ENCODE measurements at places on chromosomes 11 and 22.

DNA sequence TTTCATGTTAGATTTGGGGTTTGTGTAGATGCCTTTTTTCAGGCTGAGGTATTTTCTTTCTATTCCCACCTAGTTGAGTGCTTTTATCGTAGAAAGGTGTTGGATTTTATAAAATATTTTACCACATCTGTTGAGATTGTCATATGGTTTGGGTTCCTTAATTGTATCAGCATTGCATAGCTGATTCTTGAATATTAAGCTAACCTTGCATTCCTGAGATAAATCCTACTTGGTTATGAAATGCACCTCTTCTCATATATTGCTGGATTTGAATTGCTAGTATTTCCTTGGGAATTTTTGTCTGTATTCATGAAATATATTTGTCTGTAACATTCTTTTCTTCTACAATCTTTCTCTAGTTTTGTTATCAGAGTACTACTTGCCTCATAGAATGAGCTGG, 10.1 kb downstream of the XKR3 start:
- no peak for DNase-seq

- peak; percentile 88 for DNase-seq
Observed at GRCh38 chr11:33736148-33736812, at the start of gene CD59. TSS of gene CD59 (minus strand) at chr11:33736423. CDS start at chr11:33722445, 13,978 bp downstream.

- DNase-seq = no peak
Observed at GRCh38 chr22:45261407-45262088, 20.9 kb upstream of the KIAA0930 start.

DNA sequence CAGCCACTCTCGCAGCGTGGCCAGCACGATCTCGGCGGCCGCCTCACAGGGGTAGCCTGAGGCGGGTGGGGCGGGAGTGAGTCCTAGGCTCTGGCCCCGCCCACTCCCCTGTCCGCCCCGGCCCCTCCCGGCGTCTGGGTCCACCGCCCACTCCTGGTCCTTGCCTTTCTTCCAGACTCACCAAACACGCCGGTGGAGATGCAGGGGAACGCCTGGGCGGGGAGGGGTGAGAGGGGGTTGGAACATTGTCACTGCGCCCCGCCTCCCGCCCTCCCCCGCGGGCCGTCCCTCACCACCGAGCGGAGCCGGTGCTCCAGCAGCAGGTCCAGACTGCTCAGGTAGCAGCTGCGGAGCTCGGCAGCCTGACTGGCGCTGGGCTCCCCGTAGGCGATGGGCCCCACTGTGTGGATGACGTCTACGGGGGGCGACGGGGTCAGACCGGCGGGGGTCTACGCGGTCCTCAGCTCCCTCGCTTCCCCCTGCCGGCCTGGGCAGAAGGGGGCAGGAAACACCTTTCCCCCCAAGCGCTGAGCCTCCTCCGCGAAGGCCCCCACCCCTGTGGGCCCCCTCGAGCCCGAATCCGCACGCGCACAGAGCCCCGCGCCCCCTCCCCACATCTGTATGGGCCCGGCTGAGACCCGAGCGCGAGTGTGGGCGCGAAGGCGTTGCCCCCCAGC, 13.2 kb downstream of the OTUB1 start:
- peak; percentile 65 for DNase-seq

Measured in fibroblast of skin of right quadriceps (primary cell).